HCT116 (cell line): ENCODE measurements at places on chromosomes 11 and 22. TPM values are rescaled to one million over a fixed set of nuclear protein-coding genes. Genes with fewer than 3 reads are reported as not detected.

Gene TBC1D22A
- 20.9 TPM for total RNA-seq

Gene CHRM1
- total RNA-seq = 0.10 TPM

Gene OR51I1
- 23.1 TPM for total RNA-seq

Gene AAMDC
- total RNA-seq = 11.2 TPM

Gene UPB1
- total RNA-seq = 0.27 TPM

Gene MMP11
- total RNA-seq = 7.4 TPM

Gene CDC45
- 43.4 TPM for total RNA-seq

Gene CARNS1
- total RNA-seq = 1.0 TPM

Gene HOATZ
- not detected for total RNA-seq

Gene TCP11L1
- total RNA-seq = 12.0 TPM

Gene ASPHD2
- total RNA-seq = 4.1 TPM

Gene ROM1
- total RNA-seq = 2.7 TPM

Gene MUC5AC
- total RNA-seq = under 0.01 TPM

Gene BACE1
- total RNA-seq = 8.5 TPM

Gene IRAG1
- total RNA-seq = 3.7 TPM

Gene VSIG2
- total RNA-seq = not detected

Gene COPB1
- total RNA-seq = 95.5 TPM

Gene RFPL2
- total RNA-seq = 0.61 TPM

Gene POU2AF2
- not detected for total RNA-seq

Gene UBQLNL
- not detected for total RNA-seq

Gene MS4A1
- total RNA-seq = 0.25 TPM

Gene SYT8
- 1.0 TPM for total RNA-seq

Gene MIOX
- total RNA-seq = 0.39 TPM

Gene SGSM1
- total RNA-seq = 5.1 TPM

Gene IL17REL
- total RNA-seq = not detected

Gene HEPACAM
- not detected for total RNA-seq

Gene TTC36
- 0.47 TPM for total RNA-seq

Gene DDTL
- total RNA-seq = 3.4 TPM

Gene NPTXR
- 12.8 TPM for total RNA-seq

Gene BTBD18
- not detected for total RNA-seq

Gene LRP4
- 7.4 TPM for total RNA-seq

Gene ADAMTS15
- 0.44 TPM for total RNA-seq

Gene CHRNA10
- 3.0 TPM for total RNA-seq

Gene LMO2
- total RNA-seq = 2.8 TPM

Gene ART1
- total RNA-seq = not detected

Gene OR4C6
- not detected for total RNA-seq

Gene KIRREL3
- total RNA-seq = not detected
